Activated CD8-positive, alpha-beta memory T cell treated with anti-CD3 and anti-CD28 coated beads for 48 hours (primary cell): ENCODE measurements at places on chromosomes 3 and 15.

GRCh38 chr3:153835540-153835939 lies 285.6 kb upstream of the ARHGEF26 start:
- no peak for DNase-seq

GRCh38 chr3:81891055-81891895 lies 129.8 kb upstream of the GBE1 start:
- DNase-seq = no peak

GRCh38 chr3:176692966-176693785 lies 504.1 kb downstream of the TBL1XR1 start:
- DNase-seq = no peak

DNA sequence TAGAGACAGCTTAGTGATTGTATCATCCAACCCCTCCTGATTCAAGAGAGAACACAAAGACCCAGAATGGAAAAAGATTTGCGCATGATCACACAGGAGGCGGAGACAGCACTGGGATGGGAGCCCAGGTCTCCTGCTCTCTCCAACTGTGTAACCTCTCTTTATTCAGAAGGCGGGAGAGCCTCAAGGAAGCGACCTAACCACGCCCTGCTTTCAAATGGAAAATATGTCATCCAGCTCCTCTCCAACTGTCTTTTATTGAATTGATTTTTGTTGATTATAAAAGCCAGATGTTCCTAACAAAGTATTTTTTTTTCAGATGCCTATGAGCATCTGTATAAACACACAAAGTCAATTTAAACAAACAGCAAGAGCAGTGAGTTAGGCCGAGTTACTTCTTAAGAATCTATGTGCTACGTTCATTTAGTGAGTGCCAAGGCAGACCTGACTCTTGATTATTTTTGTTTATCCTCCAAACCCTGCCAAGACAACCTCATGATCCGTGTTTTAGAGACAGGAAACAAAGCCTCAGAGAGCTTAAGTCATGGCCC lies 74.5 kb downstream of the BFSP2 start:
- DNase-seq = no peak

DNA sequence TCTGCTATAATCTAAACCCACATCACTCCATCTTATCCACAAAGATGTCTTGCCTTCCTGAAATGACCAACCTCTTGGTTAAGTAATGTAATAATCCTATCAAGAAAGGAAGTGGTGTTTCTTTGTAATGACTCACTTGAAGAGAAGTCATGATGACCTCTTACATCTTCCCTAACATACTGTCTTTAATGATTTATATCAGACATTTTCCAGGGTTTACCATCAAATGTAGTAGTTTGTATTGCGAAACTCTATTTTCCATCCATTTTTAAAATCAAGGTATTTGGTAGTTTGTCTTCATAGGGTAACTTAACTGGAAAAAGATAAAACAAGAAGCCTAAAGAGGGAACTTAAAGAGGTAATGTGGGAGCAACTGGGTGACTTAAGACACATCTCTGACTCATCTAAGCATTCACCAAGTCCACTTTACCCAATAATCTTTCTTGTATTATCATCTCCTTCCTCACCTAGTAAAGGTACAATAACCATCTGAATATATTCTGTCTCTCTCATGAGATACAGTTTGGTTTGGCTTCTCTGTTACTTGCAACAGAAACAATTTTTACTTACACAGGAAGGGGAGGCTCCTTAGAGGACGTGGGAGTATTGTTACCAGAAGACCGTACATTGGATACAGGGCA lies 5.7 kb upstream of the MAPK6 start:
- DNase-seq = no peak

GRCh38 chr3:23743141-23743784 lies 62.5 kb upstream of the UBE2E1 start:
- DNase-seq = no peak

DNA sequence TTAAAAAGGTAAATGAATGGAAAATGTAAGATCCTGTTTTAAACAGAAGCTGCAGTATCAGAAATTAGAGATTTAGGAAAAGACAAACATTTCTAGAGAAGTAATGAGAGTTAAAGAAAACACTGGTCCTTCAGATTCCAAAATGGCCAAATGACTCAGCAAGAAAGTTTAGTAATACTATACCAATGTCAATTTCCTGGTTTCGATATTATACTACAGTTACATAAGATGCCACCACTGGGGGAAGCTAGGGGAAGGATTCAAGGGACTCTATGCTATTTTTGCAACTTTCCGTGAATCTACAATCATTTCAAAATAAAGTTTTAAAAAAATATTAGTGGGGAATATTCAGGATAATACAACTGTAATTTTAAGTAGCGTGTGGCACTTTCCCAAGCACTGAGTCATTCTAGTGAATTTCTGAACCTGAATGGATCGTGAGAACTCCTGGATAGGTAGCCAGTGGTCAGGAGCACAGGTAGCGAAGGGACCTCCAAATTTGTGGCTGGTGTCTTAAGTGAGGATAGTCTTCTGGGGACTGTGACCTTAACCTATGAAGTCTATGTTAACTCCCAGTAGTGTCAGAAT lies 37.6 kb downstream of the TMCC1 start:
- no peak for DNase-seq

- DNase-seq = no peak
Observed at GRCh38 chr3:169215461-169216352, 447.8 kb downstream of the MECOM start.

DNA sequence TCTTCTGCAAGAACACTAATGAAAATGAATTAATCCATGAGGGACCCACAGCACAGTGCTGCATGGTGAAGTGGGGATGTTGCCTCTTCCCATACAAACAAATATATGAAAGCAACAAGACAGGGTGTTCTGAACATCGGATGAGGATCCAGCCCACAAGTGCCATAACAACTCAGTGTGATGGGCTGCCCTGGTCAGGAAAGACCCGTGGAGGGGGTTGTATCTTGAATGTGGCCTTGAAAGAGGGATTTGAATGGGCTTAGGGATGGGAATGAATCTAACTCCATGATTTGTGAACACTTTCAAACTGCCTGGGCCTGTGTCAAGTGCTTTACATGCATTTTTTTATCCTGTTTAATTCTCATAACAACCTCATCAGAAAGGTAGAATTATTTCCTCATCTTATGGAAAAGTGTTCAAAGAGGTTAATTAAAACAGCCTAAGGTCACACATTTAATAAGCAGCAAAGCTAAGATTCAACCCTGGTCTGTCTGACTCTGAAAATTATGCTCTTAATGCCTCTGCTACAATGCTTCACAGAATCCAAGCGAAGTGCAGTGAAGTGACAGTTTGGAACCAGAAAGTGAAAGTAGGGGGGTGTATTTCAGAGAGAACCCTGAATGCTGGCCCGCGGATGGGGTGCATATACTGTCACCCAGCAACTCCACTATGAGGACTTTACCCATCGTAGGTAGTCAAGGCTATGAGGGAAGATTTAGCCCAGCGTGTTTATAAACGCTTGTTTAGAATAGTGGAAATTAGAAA lies 65.6 kb upstream of the HEG1 start:
- no peak for DNase-seq

- DNase-seq = no peak
Observed at GRCh38 chr15:70518201-70519003, 245.0 kb downstream of the UACA start.

- no peak for DNase-seq
Observed at GRCh38 chr15:73906346-73907034, 19.8 kb upstream of the LOXL1 start.

DNA sequence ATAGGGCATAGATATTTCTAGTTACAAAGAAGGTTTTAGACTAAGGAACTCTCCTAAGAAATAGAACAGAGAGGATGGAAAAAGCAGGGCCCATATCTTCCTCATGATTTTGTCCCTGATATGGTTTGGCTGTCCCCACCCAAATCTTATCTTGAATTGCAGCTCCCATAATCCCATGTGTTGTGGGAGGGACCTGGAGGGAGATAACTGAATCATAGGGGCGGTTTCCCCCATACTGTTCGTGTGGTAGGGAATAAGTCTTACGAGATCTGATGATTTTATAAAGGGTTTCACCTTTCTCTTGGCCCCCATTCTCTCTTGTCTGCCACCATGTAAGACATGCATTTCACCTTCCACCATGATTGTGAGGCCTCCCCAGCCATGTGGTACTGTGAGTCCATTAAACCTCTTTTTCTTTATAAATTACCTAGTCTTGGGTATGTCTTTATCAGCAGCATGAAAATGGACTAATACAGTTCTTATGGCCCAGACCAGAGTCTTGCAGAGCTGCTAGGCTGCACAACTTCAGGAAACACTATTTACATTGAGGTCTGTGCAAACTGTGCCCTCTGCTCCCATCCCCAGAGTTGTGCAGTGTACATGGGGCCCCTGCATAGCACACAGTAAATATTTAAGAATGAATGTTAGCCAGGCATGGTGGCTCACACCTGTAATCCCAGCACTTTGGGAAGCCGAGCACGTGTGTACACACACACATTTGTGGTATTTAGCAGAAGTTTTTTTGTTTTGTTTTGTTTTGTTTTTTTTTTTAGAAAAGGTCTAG lies 20.3 kb upstream of the CA12 start:
- DNase-seq = no peak

- no peak for DNase-seq
Observed at GRCh38 chr15:98939311-98940080, 68.1 kb downstream of the PGPEP1L start.

- DNase-seq = no peak
Observed at GRCh38 chr3:27349832-27350231, 19.4 kb downstream of the NEK10 start.

- no peak for DNase-seq
Observed at GRCh38 chr3:147655236-147655635, 246.1 kb downstream of the ZIC1 start.

GRCh38 chr3:61268644-61269043 lies 17.4 kb upstream of the FHIT start:
- DNase-seq = no peak

GRCh38 chr3:134331811-134332199 lies 42.4 kb downstream of the AMOTL2 start:
- DNase-seq = no peak

DNA sequence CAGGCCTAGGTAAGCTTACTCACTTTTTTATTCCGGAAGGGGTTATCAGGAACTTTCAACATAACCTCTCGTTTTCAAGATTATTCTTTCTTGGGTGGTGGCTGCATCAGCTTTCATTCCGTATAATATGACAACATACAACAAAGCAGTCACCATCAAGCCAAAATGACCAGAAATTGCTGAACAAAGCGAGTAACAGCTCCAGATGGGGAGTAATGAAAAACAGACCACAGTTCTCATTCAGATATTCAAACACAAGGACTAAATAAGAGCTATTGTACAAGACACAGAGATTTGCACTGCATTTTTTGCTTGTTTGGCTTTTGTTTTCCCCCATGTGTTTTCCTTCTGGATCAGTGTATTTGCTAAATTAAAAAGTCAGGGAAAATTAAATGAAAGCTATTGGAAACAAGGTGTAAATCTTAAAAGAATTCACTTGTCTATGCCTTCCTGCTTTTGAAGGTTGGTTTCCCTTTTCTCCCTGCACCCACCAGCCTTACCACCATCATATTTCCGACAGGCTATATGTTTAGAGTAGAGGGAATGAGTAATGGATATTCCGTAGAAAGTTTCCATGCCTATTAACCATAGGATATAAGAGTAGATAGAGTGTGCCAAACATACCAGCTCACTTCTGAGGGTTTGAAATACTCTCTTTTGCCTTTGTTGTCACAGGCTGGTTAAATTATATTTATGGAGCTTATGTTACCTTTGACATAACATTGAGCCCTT lies 213.6 kb downstream of the RBMS3 start:
- no peak for DNase-seq

GRCh38 chr3:19931767-19932188 lies 2.2 kb downstream of the EFHB start:
- no peak for DNase-seq

DNA sequence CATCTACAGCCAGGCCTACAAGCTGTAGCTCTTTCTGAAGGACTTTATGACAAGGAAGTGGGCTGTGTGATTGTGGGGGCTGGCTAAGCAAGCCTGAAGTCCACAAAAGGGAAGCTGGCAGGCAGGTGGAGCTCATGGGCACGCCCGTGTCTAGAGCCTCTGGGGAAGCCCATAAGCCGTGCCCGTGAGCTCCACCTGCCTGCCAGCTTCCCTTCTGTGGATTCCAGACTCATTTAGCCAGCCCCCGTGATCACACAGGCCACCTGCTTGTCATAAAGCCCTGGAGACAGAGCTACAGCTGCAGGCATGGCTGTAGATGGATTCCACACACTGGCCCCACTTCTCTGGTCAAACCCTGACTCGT lies 15.2 kb downstream of the EFCC1 start:
- DNase-seq = no peak

GRCh38 chr3:19931180-19931692 lies 2.8 kb downstream of the EFHB start:
- no peak for DNase-seq

GRCh38 chr3:4271834-4272233 lies 31.3 kb upstream of the SETMAR start:
- no peak for DNase-seq

GRCh38 chr3:133835961-133836360 lies 30.3 kb downstream of the SRPRB start:
- no peak for DNase-seq

- DNase-seq = no peak
Observed at GRCh38 chr15:89114990-89115389, 26.7 kb downstream of the ABHD2 start.

GRCh38 chr15:81780966-81781365 lies 264.9 kb downstream of the MEX3B start:
- no peak for DNase-seq

DNA sequence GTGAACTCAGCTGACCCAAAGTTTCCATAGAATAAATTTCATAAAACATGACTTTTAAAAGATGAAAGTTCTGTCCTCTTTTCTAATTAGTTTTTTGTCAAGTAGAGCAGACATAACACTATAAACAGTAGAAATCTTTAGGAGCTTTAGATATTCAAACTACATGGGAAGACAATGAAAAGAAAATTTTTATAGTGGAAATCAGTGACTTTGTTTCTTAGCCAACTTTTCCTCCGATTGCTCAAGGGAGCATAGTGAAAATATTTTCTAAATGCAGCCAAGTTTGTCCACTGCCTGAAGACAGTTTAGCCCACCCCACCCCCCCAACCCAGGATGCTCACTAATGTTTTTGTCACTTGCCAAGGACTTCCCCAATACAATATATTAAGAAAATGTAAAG lies 114.9 kb downstream of the PLD1 start:
- no peak for DNase-seq

DNA sequence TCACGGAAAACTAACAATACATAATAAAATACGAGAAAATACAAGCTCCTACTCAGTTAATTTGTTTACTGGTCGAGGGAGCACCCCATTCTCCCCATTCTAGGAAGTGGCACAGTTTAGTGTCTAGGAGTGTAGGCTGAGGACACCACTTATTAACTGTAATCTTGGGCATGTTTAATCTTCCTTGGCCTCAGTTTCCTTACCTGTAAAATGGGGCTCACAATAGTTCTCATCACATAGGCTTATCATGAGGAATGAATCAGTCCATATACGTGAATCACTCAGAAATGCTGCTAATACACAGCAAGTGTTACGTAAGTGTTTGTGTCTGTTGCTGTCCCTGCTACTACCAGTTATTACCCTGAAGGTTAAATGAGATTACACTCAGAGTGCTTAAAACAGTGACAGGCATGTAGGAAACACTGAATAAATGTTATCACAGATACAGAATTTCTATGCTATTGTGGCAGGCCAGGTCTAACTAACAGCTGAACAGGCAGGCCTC lies 210.2 kb downstream of the OSBPL10 start:
- DNase-seq = no peak

- DNase-seq = no peak
Observed at GRCh38 chr15:69032031-69032430, 17.5 kb downstream of the NOX5 start.
